ENCODE measurements at places on chromosomes 5 and 9. TPM values are rescaled to one million over a fixed set of nuclear protein-coding genes. Genes with fewer than 3 reads are reported as not detected.

DNA sequence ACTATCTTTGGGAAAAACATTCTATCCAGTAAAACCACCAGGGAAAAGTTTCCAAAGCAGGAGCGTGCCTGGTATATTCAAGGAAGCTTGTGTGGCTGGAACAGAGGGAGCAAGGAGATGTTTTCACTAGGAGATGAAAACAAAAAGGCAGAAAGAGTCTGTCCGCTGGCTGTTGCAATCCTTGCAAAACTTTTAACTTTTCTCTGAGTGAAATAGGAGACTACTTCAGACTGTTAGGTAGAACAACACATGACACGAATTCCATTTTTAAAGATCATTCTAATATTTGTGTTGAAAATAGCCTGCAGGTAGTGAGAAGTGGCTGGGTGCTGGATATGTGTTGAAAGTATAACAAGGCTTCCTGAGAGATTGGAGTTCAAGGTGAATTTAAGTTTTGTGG lies 69.5 kb downstream of the PRR16 start:
- DNase-seq, result no peak

DNA sequence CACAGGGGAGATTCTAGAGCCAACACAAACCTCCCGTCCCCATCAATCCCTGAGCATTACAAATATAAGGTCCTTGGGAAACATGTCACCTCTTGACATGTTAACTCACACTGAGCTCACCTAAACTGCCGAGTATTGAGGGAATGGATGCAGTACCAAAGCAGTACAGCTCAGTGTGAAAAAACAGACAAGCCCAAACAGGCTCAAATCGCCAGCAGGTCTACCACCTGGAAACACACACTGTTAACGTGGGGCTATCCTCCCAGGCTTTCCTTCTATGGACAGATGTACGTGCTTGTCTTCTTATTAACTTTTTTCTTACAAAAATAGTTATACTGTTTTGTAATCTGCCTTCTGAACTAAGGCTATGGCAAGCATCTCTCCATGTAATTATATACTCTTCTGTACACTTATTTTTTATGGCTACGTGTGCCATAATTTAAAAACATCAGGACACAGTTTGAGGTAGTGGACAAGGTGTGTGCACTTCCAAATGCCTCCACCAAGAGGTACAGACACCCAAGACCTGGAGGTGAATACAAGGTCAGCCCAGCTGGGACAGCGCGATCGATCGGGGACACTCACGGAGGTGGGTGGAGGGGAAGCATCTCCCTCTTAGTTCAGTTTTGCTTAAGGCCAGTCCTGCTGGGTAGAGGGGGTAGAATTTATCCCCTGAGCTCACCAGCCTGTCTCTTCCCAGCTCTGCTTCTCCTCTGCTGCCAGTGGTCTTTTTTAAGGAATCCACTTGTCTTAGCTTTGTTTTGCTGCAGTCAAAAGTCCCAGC lies 76.5 kb downstream of the DAP start:
- DNase-seq, result no peak

DNA sequence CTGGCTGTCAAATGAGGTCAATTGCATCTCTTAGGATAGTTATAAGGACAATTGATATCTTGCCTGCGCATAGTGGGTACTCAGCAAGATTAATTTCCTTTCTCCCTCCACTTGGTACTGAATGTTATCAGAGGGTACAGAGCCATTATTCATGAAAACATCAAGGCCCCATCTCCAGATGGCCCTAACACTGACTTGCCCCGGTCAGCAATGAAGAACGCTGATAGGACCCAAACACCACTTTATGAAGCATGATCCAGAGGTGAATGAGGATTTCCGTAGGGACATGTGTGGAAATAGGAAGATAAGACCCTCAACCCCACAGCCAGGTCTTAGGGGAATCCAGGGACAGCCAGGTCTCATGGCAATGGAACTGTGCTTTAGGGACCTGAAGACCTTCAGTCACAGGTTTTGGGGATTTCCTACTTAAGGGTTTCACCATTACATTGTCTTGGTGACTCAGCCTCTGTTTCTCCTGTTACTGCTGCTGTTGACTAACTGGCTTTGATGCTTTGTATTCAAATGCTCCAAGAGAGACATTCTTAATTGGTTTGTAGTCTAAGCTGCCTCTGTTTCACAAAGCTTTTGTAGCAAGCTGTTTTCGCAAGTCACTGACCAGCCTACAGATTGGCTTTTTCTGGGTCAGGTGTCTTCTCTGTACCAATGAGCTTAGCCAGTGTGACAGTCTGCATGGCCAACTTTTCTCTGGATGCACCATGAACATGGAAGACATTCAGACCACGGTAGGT lies 35.3 kb upstream of the IQGAP2 start:
- DNase-seq, result no peak

AIF1L gene
- under 0.01 TPM for total RNA-seq

- DNase-seq, result no peak
These were observed 694.3 kb downstream of the BRINP1 start for GRCh38 chr9:118674942-118675341.

DNA sequence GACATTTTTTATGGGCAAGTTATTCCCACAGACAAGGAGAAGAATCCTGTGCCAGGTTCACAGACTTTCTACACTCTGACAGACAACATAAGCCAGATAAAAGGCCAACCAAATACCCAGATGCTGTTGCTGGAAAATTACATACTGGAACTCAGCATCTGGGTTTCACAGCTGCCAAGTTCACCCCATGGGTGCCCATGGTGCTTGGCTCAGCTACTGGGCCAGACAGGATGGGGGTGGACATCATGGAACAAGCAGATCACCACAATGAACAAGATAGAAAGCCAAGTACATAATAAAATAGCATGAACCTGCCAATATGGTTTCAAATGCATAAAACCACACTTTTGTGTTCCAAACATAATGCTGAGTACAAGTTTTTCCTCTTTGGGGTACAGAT lies 999.8 kb downstream of the NR2F1-AS1 start:
- no peak for DNase-seq

GRXCR2 gene
- total RNA-seq, result not detected

DNA sequence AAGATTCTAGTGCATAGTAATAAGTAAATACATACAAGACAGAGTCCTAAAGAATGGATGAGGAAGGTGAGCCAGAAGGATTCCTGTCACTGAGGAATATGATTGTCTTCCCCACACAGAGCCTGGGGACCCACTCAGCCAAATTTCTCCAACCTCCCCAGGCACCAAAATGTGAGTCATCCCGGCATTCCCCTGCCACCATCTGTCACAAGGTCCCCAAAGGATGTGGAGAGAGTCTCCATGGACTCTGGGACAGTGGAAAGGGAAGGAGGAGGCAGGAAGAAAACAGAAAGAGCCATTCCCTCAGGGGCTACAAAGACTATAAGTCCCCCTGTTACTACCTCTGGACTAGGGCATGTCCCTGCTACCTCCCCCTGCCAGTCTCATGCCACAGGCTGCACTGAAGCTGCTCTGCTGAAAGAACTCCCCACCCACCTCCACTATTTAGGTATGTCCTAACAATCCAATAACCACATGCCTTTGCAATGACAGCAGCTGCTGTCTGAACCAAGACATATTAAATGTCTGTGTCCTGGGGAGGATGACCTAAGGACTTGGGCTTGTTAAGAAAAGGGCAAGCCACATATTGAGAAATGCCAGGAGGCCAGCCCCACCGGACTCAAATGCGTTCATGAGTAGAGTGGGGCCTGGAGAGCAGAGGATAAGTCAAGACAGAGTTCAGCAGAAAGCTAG lies 10.7 kb upstream of the OR5C1 start:
- peak; percentile 73 for DNase-seq

ABL1 gene
- total RNA-seq, result 92.2 TPM

REXO4 gene
- 10.6 TPM for total RNA-seq

DNA sequence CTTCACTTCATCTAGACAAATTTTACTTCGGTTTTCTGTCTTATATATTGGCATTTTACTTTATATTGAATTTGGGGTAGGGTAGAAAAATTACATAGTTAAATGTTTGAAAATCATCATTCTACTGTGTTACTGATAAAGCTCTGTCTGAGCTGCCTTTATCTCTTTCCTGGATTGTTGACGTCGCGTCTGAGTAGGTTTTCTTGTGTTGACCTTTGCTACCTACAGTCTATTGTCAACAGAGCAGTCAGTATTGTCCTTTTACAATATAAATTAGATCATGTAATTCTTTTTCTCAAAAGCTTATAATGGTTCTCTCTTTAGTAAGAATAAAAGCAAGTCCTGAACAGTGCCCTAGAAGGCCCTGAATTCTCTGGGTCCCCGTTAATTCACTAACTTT lies 128.2 kb downstream of the HACD4 start:
- no peak for DNase-seq

IL17B gene
- not detected for total RNA-seq

GRCh38 chr5:80963966-80964481 lies 3.9 kb downstream of the RASGRF2 start:
- DNase-seq, result no peak

ARL15 gene
- total RNA-seq, result 29.8 TPM

DNA sequence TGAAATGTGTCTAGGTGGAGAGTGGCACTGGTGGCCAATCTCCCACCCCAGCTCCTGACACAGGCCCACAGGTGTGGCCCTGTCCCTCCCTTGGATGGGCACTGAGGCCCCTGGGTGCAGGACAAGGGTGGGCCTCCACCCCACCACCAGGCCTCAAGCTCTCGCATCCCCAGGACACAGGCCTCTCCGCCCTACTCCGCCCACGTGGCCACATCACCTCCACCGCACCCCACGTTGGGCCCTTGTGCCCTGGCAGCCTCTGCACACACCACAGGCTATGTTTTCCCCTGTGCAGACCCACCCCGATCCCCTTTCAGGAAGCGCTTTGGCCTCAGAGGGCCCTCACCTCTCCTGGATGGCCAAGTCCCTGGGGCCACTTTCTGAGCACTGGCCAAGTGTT lies 54.7 kb downstream of the SECISBP2 start:
- DNase-seq, result no peak

- DNase-seq, result no peak
These were observed 104.3 kb upstream of the MAP3K1 start for GRCh38 chr5:56710826-56711590.

DNA sequence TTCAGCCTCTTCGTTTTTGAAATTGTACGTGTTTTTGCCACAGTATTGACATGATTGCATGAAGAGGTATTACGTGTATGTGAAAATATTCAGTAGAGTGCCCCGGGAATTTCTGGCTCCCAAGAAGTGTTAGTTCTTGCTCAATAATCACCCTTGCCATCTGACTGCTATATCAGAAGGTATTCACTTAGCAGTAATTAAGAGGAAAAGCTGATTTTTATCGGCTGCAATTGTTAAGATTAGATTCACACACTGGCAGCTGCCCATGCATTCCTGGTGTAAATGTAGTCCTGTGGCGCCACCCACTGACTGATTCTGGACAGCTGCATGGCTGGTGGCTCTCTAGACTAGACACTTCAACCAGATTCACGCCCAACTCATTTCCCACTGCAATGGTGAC lies 440.1 kb upstream of the ADAMTS16 start:
- DNase-seq, result no peak

DNA sequence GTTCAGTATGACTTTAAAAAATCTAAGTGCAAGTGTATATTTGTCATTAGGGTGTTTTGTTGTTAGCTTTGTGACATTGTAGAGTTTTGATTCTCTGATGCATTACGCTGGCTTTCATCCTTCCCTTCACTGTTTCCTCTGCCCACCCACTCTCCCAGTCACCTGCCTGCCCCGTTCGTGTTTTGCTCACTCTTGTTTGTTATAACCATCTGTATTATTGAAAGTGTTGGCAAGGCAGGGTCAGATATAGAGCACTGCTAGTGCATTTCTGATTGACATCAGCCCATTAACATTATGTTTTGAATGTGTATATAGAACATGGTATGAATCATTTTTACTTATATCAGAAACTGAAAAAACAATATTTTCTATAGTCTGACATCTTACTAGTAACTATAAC lies 27.3 kb downstream of the SCGB3A1 start:
- DNase-seq, result no peak

DNA sequence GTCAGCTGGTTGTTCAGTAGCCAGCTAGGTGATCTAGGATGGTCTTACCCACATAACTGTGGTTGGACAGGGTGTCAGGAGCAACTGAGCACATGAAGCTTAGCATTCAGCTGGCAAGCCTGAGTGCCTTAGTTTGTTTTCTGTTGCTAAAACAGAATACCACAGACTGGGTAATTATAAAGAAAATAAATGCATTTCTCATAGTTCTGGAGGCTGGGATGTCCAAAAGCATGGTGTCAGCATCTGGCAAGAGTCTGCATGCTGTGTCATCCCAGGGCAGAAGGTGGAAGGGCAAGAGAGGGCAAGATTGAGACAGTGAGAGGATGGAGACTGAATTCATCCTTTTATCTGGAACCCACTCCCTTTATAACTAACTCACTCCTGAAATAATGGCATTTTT lies 921.5 kb downstream of the TLE4 start:
- DNase-seq, result no peak

- DNase-seq, result no peak
These were observed 20.8 kb downstream of the PLGRKT start for GRCh38 chr9:5416953-5417352.

DNA sequence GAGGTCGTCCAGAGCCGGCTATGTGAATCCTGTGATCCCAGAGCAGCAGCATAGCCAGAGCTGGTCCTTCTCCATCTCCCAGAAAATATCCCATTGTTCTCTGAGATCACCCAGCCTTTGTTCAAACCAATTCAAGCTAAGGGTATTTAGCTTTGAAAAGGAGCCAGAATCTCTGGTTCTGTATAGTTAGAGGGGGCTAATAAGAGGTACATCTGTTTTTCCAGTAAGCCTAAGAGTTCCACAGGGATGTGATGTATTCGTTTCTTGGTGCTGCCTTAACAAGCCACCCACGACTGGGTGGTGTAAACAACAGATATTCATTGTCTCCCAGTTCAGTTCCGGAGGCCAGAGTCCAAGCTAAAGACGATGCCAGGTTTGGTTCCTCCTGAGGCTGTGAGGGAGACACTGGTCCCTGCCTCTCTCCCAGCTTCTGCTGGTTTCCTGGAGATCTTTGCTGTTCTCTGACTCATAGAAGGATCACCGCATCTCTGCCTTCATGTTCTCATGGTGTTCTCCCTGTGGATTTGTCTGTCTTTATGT lies 344.8 kb downstream of the MTRR start:
- no peak for DNase-seq

- DNase-seq, result no peak
These were observed 579.7 kb downstream of the CCDC171 start for GRCh38 chr9:16132513-16132912.

DNA sequence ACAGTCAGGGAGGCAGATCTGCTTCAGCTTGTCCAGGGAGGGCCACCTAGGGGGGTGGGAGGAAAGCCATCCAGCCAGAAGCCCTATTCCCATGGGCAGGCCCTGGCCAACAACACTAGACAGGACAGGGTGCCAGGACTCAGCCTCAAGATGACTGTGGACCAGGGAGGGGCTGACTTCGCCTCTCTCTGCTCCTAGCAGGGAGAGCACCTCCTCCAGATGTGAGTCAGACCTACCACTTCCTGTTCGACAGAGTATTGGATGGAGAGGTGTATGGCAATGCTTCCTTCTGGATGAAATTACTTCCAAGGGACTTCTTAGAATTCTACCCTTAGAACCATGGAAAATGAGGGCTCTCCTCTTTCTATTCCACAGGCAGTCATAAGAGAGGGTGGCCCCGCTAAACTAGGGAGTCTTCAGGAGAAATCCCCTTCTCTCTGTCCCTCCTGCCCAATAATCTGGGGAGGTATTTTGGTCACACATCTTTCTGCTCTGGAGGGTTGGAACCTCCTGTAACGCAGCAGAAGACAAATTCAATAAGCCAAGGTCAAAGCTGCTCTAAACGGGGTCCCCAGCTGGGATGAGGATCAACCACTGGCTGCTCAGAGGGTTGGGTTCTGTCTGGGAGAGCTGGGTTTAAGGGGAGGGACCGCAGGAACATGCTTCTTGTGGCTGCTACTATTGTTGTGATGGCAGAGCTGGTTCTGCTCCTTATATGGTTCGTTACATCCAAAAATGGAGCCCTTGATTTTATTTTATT lies 23.2 kb upstream of the RCL1 start:
- DNase-seq, result peak; percentile 87

GRCh38 chr5:160469156-160470144 lies 47.8 kb downstream of the PTTG1 start:
- no peak for DNase-seq

HK3 gene
- total RNA-seq, result 1.8 TPM
